T-helper 1 cell (primary cell): ENCODE measurements at places on chromosomes 1 and 21.

DNA sequence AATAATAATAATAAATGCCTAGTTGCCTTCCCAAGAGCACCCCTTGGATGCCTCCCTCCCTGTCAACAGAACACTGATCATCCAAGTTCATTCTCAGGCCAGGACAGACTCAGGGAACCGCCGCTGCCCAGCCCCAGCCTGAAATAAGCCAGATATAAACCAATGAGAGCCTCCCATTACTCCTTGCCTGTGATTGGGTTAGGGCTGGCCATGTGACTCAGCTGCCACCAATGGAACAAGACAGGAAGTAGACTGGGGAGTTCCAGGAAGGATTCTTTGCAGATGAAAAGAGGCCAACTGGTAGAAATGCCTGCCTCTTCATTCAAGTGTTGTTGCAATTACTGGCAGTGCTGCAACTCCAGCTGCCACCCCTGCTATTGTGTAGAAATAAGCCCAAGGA lies 146.4 kb upstream of the TIAM1 start:
- DNase-seq = no peak

DNA sequence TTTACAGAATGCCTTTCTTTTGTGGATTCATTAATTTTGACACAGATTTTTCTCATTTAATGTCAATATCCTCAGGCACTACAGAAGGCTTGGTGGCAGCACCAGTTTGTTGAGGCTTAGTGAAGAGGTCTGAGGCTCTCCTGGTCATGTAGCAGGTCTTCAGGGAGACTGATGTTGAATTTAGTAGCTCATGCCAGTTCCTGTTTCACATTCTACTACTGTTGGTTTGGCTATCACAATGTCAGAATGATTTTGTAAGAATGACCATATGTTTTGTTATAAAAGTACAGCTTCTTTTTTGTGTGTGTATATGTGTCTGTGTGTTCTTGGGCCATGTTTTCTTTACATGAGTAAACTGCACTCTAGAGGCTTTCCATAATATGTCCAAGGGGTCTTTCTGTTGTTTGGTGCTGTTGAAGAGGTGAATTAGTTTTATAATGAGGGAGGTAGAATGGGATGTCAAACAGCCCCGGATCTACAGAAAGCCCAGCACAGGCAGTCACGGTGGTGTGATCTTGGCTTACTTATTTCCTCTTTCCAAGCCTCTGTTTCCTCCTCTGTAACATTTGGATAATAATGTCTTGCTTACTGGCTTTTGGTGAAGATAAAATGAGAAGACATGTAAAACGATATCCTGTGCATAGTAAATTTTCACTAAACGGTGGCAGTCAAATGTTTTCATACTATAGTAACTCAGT lies 32.0 kb downstream of the C1orf21 start:
- DNase-seq = no peak

DNA sequence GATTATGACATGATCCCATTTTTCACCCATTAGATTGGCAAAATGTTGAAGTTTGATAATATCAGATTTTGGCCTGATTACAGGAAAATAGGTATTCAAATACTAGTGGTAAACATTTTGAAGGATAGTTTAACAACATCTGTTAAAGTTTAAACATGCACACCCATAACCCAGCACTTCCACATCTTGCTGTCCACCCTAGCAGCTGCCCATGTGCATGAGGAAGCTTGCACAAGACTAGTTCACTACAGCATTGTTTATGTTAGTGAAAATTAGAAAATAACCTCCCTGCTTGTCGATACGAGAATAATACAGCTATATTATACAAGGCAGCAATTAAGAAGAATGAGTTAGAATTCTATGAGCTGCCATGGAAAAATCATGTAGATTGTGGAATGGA lies 127.6 kb downstream of the C1orf21 start:
- no peak for DNase-seq

DNA sequence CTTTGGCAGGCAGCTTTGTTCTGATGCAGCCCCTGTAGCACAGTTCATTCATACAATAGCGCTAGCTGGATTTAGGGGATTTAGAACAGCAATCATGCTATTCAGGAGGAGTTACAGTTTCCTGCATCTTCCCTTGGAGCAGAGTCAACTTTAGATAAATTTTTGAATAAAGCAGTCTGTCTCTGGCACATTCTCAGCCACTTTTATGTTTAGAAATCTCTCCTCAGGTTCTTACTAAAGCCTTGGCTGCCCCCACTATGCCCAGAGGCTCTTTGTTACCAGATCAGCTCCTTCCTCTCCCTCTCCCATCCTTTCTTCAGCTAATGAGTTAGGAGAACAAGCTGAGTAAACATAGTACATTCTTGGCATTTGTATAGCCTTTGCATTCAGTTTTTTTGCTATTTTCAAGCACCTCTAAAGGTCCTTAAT lies 17.0 kb upstream of the PIGC start:
- no peak for DNase-seq

- no peak for DNase-seq
These were observed 31.7 kb downstream of the RCSD1 start for GRCh38 chr1:167661527-167662426.

GRCh38 chr1:6596351-6596750 lies 6.3 kb downstream of the KLHL21 start:
- DNase-seq = no peak
